Fibroblast of skin of right biceps (primary cell): ENCODE measurements at places on chromosomes 5 and 9.

DNA sequence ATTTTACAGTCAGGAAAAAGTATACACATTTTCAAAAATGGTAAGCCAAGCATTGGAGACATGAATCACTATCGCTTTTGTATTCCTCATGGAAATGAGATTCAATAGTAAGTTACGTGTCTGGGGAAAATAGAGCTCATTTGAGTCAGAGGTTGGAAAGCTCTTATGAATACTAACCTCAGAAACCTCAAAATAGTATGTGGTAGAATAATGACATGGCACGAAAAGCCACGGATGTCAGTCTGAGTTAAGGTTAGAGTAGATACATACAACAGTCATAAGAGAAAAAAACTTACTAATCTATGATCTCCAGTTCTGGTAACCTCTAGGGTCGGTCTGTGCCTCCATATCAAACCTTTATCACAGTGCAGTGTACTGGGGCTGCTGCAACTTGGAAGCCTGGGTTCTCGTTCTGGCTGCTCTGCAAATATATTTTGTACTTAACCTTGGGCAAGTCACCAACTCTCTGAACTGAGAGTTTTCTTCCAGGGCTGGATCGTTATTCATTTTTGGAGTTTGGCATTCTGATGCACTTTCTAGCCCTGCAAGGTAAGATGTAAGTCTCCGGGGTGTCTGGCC, 31.8 kb downstream of the MAP1B start:
- DNase-seq = peak; percentile 97

- no peak for DNase-seq
These were observed 7.0 kb upstream of the RASGEF1C start for GRCh38 chr5:180215783-180216630.

- DNase-seq = no peak
These were observed 4.5 kb downstream of the ADGRV1 start for GRCh38 chr5:90563108-90563507.

- no peak for DNase-seq
These were observed 4.2 kb upstream of the FAM163B start for GRCh38 chr9:133613432-133613831.

DNA sequence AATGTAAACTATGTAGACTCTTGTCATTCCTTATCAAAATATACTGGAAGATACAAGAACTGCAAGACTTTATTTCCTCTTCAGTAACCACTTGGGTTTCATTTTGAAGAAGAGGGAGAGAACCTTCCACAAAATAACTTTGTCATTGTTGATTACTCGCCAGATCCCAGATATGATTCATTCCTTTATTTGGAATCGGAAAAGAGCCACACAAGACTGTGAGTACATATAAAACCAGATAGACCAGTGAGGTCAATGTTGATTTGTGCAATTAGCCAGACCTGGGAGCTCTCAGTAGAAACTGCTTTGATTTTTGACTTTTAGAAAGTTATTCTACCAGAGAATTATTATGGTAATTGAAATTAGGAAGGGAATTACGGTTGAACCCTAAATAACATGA, 146.1 kb downstream of the TMEM167A start:
- DNase-seq = peak; percentile 46

- no peak for DNase-seq
These were observed 39.7 kb downstream of the PCDH1 start for GRCh38 chr5:141838326-141839014.

GRCh38 chr9:128845186-128845931, 15.8 kb upstream of the SPOUT1 start:
- no peak for DNase-seq

GRCh38 chr5:19904766-19905165, 83.2 kb downstream of the CDH18 start:
- DNase-seq = no peak

GRCh38 chr9:98807070-98807813, at the start of gene GALNT12:
GALNT12 (plus strand) TSS chr9:98807670; CDS start chr9:98807699, 29 bp downstream.
- no peak for DNase-seq

DNA sequence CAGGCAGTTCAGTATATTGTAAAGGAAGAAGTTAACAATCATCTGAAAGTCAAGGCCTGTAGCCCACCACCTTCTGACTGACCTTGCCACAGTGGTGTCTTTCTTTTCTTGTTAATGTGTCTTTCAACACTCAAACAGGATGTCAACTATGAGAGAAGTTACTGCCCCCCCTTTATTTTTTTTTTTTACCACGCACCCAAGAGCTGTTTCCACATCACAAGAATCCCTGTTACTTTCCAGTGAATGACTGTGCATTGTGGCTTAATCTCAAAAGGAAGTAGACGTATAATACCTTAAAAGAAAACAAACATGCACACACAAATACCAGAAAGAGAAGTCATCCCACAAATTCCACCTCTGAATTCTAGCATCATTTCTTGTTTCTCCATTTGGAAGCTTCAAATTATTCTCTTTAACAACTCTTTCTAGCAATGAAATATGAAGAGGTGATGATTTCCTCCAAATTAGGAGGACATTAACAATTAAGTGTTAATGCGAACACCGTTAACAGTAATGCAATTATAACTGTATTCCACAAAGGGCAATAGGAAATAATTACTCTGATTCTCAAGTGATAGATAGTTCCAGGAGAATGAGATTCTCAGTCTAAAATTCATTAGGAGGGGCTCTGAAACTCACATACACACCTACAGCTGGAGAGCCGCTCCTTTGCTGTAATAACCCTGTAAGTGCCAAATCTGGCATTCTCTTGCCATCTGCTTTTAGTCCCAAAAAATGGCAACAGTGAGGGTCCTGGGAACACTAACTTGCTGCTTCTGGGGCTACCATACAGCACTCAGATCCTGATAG, 201.0 kb downstream of the EFNA5 start:
- peak; percentile 87 for DNase-seq
